ENCODE measurements at places on chromosomes 7 and 10. TPM values are rescaled to one million over a fixed set of nuclear protein-coding genes. Genes with fewer than 3 reads are reported as not detected.

NPSR1 gene
- total RNA-seq, result not detected

PLPP4 gene
- total RNA-seq, result 0.34 TPM

HHEX gene
- 0.28 TPM for total RNA-seq

MINDY4 gene
- total RNA-seq, result 3.5 TPM
